Stimulated activated CD4-positive, alpha-beta T cell treated with anti-CD3 and anti-CD28 coated beads, Interleukin-1b, Interleukin-23, amount 100 ng/mL, for 4 hours (primary cell): ENCODE measurements at places on chromosomes 2 and 18.

DNA sequence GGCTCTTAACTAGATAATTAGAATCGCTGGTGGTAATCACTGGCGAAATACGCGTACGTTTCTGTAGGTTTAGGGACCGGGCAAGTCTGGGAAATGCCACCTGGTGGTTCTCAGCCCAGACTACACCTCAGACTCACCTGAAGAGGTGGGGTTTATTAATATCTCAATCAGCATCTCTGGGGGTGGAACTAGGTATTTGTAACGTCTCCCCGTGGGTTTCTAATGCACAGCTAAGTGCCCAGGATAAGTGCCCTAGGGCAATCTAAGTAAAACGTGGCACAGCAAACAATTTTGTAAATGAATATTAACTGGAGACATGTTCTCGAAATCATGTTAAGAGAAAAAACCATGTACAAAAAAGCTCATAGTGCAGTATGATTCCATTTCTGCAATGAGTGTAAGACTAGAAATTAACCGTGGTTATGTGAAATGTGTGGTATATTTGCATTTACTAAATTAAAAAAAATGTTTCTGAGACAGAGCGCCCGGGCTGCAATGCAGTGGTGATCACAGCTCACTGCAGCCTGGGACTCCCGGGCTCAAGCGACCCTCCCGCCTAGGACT is 760 bp upstream of the CNOT11 start:
- DNase-seq, result no peak

GRCh38 chr2:101735166-101735533 is 37.6 kb downstream of the MAP4K4 start:
- no peak for DNase-seq

- no peak for DNase-seq
Observed at GRCh38 chr2:237361194-237362004, 52.6 kb downstream of the COL6A3 start.

DNA sequence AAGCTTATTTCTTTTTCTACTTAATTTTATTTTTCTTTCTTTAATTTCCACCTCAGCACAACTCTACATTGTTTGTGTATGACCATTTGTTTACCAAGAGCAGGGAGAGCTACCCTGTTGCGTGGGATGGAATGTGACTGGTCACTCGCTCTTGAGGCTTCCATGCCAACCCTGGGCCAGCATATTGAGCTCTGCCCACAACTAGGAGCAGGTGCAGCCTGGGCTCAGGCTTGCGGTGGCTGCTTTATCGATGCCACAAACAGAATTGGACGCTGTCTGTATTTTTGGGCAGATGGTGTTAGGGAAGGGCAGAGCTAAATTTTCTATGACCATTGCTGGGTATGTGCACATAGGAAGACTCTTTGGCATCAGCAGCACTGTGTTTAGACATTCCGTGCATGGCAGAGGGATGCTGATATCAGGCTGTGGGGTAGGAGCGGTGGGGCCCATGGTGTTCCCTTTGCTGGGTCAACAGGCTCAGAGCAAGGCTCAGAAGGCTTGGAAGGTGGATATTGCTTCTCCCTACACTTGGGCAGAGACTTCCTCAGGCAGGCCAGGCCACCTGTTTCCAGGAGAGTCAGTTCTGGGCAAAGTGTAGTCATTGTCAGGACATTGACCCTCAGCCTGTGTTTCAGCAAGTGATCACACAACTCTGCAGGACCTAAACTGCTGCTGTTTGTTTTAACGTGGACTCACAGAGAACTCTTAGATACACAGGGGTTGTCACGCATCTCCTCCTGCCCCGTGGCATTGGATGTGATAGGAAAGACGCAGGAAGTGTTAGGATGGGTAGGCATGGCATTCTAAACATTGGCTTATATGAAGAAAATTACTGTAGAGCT is 40.2 kb downstream of the TMEM182 start:
- DNase-seq, result no peak

- DNase-seq, result no peak
Observed at GRCh38 chr2:176575237-176575744, 306.0 kb downstream of the MTX2 start.

DNA sequence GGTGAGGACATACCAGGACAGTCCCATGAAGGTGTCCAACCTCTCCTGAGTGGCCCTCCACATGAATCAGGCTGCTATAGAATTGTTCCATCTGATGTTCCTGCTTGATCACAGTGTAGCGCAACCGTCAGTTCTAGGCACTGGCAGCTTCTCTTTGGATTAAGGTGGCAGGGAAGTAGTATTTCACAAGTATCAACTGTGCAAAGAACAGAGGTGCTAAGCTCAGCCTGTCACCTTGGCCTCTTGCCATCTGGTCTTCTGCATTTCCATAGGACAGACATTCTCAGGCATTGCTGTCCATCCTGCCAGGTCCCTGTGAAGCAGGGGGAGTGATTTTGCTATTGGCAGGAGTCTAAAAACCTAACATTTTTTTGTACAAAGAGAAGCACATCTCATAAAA is 182.2 kb upstream of the EPAS1 start:
- no peak for DNase-seq
